Femur (tissue), 1 donor: ENCODE measurements at places on chromosomes 4 and X.

GRCh38 chr4:8319731-8320385 lies 50.3 kb downstream of the HTRA3 start:
- DNase-seq: peak; percentile 58

GRCh38 chr4:100949350-100949935 lies 397.9 kb downstream of the PPP3CA start:
- no peak for DNase-seq

DNA sequence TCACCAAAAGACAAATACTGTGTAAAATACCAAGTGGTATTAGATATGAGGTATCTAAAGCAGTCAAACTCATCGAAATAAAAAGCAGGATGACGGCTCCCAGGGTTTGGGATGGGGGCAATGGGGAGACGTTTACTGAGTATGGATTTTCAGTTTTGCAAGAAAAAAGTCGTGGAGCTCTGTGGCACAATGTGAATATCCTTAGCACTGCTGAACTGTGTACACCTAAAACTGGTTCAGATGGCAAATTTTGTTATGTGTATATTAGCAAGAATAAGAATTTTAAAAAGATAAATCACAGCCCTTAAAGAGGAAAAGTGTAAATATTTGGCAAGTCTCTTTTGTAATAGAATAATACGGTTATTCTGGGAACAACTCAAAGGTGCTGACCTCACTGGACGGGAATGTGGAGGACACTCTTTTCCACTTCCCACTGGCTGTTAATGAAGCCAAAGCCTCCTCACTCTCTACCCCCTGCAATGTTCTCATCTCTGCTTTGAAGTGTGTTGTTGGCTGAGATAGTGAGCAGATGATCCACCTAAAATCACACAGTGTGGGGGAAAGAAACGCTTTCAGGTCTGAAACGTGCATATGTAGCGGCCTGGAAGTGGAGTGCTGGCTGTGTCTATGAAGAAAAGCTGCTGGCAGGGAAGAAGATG lies 49.2 kb downstream of the SEL1L3 start:
- no peak for DNase-seq

DNA sequence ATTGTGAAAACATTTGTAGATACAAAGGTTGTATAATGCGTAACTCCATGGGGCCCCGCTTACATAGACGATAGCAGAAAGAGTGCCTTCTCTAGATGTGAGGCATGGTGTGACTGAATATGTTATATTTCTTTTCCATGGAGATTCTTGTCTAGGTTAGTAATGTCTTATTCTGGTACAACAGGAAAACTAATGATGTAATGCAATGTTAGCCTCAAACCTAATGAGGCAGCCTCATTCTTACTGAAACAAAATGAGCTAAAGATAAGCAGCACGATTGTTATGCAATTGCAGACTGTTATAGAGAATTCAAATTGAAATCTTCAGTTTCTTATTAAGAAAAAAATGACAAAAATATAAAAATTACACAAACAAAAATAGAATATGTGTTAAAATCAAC lies 171.1 kb upstream of the ANKRD50 start:
- DNase-seq: no peak

DNA sequence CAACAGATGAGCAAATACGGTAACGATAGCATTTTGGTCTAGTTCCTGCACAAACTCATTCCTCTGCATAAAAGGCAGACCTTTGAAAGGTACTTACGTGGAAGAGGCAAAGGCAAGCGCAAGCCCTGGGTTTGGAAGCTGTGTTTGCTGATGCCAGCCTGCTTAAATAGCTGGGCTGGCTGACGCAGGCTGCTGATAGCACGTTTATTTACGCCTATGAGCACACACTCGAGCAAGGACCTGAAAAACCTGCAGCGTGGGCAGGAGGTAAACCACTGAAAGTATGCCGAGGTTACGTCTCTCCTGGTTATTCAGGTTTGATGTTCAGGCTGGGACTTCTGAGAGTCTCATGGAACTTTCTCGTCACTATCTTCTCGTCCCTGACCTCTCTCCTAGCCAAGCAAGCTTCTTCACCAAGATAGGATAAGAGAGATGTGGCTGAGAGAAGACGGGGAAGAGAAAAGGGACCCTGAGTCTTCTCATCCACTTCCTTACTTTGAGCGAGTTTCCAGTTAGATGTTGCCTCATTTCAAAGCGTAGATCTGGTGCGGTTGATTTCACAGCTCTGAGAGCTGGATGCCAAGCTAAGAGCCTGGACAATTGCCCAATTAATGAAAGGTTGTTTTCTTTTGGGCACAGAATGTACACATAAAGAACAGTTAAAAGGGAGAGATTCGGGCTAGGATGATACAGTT lies at the start of gene HOPX:
Gene HOPX, minus strand, starts transcription at position 139 of the 695 bp plus-strand sequence. CDS start 23,480 bp downstream, outside the sequence.
- no peak for DNase-seq

DNA sequence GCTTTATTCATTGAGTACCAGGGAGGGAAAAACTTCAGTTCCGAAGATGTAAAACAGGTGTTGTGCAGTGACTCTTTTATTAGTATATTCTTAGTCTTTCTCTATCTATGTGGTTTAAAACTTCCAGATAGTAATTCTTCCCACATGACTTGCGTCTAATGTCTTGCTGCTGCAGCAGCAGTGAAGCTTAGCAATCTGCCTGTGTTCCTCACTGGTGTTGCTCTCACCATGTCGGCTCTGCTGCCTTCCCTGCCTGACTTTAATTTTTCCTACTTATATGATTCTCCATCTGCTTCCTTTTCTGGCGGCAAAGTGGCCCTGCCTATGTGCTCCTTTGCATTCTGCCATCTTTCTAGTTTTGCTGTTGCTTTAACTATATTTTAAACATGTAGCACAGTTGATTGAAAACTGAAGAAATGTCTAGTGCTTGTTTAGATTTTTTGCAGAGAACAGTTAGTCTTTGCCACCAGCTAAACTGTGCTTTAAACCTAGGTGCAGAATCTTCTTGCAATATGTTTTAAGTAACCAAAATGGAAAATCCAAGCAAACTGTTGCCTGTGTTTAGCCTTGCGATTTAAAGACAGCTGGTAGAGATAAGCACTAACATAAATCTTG lies 1934.2 kb upstream of the IGFBP7 start:
- DNase-seq: no peak

GRCh38 chr4:158446106-158446505 lies 75.6 kb upstream of the RXFP1 start:
- no peak for DNase-seq

DNA sequence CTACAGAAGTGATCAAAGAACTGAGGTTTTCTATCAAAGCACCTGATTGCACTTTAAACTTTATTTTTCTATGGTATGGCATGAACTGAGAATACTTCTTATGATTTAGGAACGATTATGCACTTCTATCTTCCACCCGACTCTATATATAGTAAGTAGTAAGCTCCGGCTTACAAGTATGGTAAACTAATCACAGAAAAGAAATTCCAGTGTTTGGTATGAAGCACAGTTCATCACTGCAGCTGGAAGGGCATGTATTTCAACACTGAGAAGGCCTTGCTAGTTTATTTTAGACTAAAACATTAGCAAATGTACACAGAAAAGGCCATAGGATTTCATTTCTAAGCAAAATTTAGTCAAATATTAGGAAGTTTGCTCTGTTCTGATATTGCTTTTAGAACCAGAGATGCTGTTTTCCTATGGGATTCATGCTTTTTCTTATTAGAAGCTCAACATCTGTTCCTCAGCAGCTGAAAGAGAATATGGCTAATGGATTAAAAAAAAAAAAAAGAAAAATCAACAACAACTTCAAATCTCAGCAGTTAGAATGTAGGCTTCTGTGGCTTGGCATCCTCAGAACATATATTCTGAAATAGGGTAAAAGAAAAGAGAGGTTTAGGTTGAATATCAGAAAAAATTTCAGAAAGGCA lies 273.5 kb downstream of the C4orf33 start:
- no peak for DNase-seq

DNA sequence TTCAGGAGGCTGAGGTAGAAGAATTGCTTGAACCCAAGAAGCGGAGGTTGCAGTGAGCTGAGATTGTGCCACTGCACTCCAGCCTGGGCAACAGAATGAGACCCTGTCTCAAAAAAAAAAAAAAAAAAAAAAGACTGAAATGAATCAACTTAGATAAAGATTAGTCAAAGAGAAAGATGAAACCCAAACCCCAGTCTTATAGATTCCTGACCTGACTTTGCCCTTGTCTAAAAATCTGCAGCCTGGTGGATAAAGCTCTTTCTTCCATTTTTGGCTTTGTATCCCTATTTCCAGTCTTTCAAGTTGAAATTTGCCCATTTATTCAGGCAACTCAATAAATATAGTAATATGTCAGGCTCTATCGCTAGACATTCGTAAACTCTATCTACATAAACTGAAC lies 39.3 kb upstream of the SPINK2 start:
- DNase-seq: no peak

DNA sequence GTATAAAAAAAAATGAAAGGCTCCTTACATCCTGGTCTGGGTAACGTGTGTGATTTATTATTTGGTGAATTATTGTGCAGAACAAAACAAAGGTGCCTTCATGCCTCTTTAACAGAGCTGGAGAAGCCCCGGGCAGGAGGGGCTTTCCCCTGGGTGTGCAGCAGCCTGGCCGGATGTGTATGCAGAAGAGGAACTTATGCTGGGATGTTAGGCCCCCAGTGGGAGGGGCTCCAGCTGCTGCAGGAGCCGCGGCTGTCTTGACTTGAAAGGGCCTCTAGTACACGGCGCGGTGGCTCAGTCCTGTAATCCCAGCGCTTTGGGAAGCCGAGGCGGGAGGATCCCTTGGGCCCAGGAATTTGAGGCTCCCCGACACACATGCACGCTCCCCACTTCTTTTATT lies 16.0 kb downstream of the CCNQ start:
- DNase-seq: peak; percentile 65

DNA sequence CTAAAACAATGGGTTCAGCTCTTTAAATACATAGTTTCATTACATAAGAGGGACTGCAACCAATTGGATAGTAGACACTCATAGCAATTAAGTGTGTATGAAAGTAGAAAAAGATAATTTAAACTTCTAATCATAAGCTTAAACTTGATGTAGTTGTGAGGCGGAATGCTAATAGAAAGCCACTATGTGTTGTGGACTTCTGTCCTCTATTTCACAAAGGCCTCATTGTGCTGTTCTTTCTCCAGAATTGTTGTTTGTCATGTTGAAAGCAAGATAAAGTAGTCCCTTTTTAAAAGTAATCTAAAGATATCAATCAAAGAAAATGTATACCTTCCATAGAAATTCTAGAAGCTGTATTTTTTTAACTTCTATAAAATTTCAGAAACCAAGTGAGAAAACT lies 329.4 kb downstream of the KLHL4 start:
- DNase-seq: no peak

- no peak for DNase-seq
Observed at GRCh38 chrX:125333583-125333982, 13.9 kb downstream of the TEX13C start.

GRCh38 chrX:10112510-10112909 lies 44.3 kb upstream of the CLCN4 start:
- no peak for DNase-seq

DNA sequence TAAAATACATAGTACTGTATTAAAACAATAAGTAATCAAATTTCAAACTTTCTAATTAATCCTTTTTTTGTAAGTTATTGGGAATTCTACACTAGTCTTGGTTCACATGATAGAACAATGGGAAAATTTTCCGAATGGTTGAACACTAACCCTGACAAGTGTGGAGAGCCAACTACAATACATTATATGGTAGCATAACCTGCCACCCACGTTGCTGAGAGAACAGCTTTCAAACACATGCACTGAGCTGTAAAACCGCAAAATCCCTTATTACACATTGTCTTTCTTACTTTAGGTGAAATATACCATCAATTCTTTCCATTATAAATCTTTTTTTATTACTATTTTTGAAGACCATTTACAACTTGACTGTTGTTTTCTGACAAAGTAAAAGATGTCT lies 54.7 kb downstream of the ANAPC10 start:
- DNase-seq: no peak

- peak; percentile 19 for DNase-seq
Observed at GRCh38 chr4:8303485-8304281, 34.1 kb downstream of the HTRA3 start.

- no peak for DNase-seq
Observed at GRCh38 chrX:154655786-154656185, 2.4 kb upstream of the CTAG2 start.

GRCh38 chr4:177968817-177969442 lies 526.7 kb upstream of the AGA start:
- DNase-seq: no peak

- DNase-seq: no peak
Observed at GRCh38 chr4:95158626-95159025, 390.1 kb downstream of the UNC5C start.

- no peak for DNase-seq
Observed at GRCh38 chr4:121176082-121176934, 12.2 kb upstream of the TNIP3 start.

GRCh38 chr4:86818211-86818610 lies 31.0 kb downstream of the SLC10A6 start:
- DNase-seq: peak; percentile 27

DNA sequence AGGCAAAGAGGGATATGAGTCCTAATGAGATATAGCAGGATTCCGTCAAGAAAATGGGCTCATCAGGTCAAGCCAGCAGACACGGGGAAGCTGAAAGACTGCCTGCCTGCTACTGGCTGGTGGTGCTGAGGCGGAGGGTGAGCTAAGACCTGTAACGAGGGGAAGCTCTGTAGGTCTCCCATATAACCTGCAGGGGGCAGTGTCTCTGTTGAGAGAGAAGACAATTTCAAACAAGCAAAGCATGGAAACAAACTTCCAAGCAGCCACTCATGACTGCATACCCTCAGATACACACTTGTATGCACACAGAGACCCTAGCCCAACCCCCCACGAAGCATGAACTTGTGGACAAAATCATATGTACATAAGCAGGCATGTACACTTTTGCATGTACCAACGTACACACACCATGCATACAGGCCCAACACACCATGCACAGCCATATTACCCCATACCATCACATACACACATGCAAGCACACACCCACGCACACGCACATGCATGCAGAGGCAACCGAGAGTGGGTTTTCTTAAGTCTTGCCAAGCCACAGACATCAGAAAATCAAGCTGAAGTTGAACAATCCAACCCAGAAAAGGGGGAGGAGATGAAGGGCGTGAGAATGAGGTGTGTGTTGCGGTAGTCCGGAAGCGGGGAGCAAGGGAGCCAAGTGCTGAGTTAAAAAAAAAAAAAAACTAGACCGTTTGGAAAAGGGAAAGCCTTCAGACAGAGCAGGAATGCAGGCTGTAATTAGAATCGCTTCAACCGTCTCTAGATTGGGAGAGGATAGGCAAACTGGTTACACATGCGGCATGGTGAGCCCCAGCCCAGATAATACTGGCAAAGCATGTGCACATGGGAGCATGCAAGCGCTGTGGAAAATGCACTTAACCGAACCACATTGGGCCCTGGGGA lies 71.0 kb downstream of the PJA1 start:
- DNase-seq: peak; percentile 39

DNA sequence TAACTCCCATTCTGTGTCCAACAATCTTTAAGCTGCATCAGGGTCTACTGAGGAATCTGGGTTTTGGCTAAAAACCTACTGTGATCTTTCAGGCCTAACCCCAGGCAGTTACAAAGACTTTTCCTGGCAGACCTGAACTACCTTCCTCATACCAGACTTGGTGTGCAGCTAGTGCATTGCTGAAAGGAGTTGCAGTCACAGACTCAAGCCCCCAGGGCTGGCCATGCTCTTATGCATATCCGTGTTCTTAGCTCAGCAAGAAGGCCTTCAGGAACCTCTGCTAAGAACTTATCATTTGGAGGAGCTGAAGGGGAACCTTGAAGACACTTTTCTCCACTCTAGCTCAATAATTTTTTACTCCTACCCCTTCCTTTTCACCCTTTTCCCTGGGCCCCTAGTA lies 147.5 kb downstream of the INPP4B start:
- no peak for DNase-seq

GRCh38 chrX:68644861-68645260 lies 2.6 kb upstream of the STARD8 start:
- DNase-seq: no peak

- no peak for DNase-seq
Observed at GRCh38 chr4:17126321-17126966, 228.0 kb upstream of the LDB2 start.
